ENCODE measurements at places on chromosomes 3 and 15. TPM values are rescaled to one million over a fixed set of nuclear protein-coding genes. Genes with fewer than 3 reads are reported as not detected.

The EFHB gene
- total RNA-seq = 0.17 TPM

The CDCP1 gene
- total RNA-seq = 8.7 TPM

The GABRA5 gene
- not detected for total RNA-seq

GRCh38 chr15:33069161-33069560 lies 125.4 kb downstream of the FMN1 start:
- no peak overlapping the region for H3K4me3 ChIP-seq
- H3K36me3 ChIP-seq = no peaks in the 10 kb centered on the region
- H3K27ac ChIP-seq = no peak overlapping the region
- no peak for DNase-seq
- H3K4me1 ChIP-seq = peaks cover 5% of the 10 kb centered on the region

The CHRNA7 gene
- 0.44 TPM for total RNA-seq

The PLA2G4E gene
- not detected for total RNA-seq

DNA sequence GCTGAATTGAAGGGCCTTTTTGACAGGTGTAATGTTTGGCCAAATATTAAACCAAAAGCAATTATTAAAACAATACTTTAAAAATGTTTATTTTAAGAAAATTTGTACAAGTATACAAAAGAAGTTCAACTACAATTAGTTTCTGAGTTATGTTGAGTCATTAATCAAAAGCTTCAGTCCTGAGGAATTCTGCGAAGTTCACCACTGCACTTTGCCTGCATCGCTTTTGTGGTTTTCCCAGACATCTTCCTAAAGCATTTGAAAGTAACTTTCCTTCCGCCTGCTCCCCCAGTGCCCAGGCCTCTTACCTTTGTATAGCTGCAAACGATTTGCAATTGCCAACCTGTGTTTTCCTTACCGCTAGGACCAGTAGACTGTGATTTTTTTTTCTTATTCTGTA lies 69.5 kb downstream of the KCNAB1 start:
- no peaks in the 10 kb centered on the region for H3K4me1 ChIP-seq
- H3K4me3 ChIP-seq = no peak overlapping the region
- no peak for DNase-seq

GRCh38 chr15:77617476-77618230 lies 15.1 kb downstream of the LINGO1 start:
- no peaks in the 10 kb centered on the region for H3K4me1 ChIP-seq
- no peak overlapping the region for H3K4me3 ChIP-seq
- H3K27me3 ChIP-seq = peaks cover 2% of the 10 kb centered on the region
- no peak overlapping the region for H3K27ac ChIP-seq
- no peaks in the 10 kb centered on the region for H3K36me3 ChIP-seq
- DNase-seq = no peak

The GOLGA8T gene
- total RNA-seq = 1.5 TPM

- H3K27me3 ChIP-seq = no peaks in the 10 kb centered on the region
- H3K4me1 ChIP-seq = no peaks in the 10 kb centered on the region
- no peak overlapping the region for H3K4me3 ChIP-seq
Measured at GRCh38 chr3:139425745-139426400, 36.4 kb upstream of the COPB2 start.
